ENCODE measurements at places on chromosomes 11 and 22. TPM values are rescaled to one million over a fixed set of nuclear protein-coding genes. Genes with fewer than 3 reads are reported as not detected.

- no peaks in the 10 kb centered on the region for H3K36me3 ChIP-seq
- no peak overlapping the region for H3K27ac ChIP-seq
- H3K4me1 ChIP-seq, result peaks cover 31% of the 10 kb centered on the region
- peak; percentile 10 for DNase-seq
These were observed 66.1 kb upstream of the ARHGAP20 start for GRCh38 chr11:110778343-110778742.

GRCh38 chr22:22474733-22475132 lies 33.8 kb downstream of the ZNF280B start:
- H3K4me1 ChIP-seq, result no peaks in the 10 kb centered on the region
- H3K27ac ChIP-seq, result no peak overlapping the region
- no peak for DNase-seq
- no peaks in the 10 kb centered on the region for H3K36me3 ChIP-seq

DNA sequence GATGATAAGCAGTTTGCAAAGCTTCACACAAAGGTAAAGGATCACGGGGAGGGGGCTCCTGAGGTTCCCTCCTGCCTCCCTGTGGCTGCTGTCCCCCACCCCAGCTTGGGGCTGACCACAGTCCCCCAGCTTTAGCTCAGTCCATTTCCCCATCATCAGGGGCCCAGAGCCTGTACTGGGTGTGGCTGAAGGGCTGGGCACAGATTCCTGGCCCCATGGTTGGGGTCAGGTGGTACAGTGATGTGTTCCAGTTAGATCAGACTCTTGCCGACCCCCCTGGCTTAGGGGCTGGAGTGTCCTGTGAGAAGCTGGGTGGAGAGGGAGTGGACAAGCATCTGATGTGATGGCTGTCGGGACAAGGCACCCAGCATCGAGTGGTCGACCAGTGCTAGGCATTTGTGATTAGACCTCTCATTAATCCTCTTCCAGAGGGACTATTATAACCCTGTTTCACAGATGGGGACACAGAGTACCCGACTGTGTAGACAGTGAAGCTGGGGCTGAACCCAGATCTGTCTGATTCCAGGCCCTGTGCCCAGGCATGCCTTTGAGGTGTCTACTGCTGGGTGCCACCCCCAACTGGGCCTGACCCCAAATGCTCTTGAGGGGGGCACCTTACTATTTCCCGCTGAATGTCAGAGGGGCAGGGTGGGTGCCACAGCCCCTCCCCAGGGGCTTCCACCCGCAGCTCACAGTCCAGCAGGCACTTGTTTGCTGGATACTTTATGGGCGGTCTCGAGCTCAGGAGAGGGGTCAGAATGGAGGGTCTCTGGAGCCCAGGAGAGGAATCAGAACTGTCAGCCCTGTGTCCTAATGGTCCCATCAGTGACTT lies 4.3 kb downstream of the SHANK3 start:
- no peak overlapping the region for H3K27ac ChIP-seq
- H3K27me3 ChIP-seq, result peaks cover 18% of the 10 kb centered on the region
- H3K4me1 ChIP-seq, result peaks cover 12% of the 10 kb centered on the region
- no peak overlapping the region for H3K4me3 ChIP-seq

GRCh38 chr22:27247701-27248434 lies 553.7 kb downstream of the MN1 start:
- no peaks in the 10 kb centered on the region for H3K27me3 ChIP-seq
- no peaks in the 10 kb centered on the region for H3K36me3 ChIP-seq
- no peak for DNase-seq
- peaks cover 13% of the 10 kb centered on the region for H3K4me1 ChIP-seq

DNA sequence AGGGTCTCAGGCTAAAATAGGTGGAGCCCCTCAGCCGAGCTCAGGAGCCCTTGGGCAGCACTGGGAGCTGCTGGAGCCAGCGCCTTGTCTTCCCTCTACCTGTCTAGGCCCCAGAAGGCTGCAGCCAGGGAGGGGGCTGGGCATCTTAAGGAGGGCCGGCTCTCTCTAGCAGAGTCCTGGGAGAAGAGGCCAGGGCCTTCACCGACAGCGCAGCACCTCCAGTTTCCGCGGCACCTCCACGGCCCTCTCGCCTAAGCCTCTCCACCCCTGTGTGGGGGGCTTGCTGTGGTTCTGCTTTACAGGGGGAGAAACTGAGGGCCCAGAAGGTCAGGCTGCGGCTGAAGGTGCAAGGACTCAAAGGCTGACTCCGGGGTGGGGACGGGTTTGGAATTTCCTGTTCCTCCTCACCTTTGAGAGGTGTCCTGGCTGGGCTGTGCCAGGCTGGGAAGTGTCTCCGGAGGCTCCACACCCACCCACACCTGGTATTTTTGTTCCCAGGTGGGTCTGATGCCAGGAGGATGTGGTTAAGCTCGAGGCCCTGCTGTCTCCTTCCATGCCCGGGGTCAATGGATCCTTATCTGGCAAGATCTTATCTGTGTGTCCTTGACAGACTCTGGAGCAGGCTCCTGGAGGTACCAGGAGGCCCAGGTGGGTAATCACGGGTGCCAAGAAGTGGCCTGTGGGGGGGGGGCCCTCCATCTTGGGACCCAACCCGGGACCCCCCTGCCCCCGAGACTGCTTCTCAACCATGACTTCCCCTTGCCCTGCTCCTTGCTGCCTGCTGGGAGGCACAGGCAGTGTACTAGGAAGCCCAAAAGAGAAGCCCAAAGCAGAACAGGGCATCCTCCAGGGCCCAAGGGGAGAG lies 95.3 kb upstream of the FGF3 start:
- H3K4me1 ChIP-seq, result no peaks in the 10 kb centered on the region
- H3K36me3 ChIP-seq, result no peaks in the 10 kb centered on the region
- DNase-seq, result no peak
- H3K27me3 ChIP-seq, result peaks cover 6% of the 10 kb centered on the region

GRCh38 chr11:113574171-113574570 lies 99.0 kb upstream of the DRD2 start:
- H3K36me3 ChIP-seq, result no peaks in the 10 kb centered on the region
- H3K4me1 ChIP-seq, result no peaks in the 10 kb centered on the region
- no peak for DNase-seq
- no peak overlapping the region for H3K4me3 ChIP-seq
- no peak overlapping the region for H3K27ac ChIP-seq

GRCh38 chr22:30829901-30830550 lies 135.4 kb downstream of the OSBP2 start:
- H3K27me3 ChIP-seq, result peaks cover 3% of the 10 kb centered on the region
- H3K4me3 ChIP-seq, result no peak overlapping the region
- no peaks in the 10 kb centered on the region for H3K4me1 ChIP-seq
- H3K36me3 ChIP-seq, result no peaks in the 10 kb centered on the region
- no peak overlapping the region for H3K27ac ChIP-seq
- DNase-seq, result no peak

The C11orf21 gene
- 135 TPM for polyA plus RNA-seq

DNA sequence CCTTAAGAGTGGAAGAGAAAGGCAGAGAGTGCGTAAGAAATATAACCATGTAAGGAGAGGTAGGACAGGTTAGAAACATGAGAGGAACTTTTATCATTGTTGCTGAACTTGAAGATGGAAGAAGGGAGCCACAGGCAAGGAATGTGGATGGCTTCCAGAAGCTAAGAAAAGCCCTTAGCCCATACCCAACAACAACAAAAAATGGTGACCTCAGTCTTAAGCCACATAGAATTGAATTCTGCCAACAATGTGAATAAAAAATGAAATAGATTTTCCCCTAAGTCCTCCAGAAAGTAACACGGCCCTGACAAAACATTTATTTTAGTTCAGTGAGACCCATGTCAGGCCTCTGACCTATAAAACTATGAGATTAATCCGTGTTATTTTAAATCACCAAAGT lies 767.3 kb downstream of the FAM181B start:
- no peak overlapping the region for H3K27ac ChIP-seq
- no peaks in the 10 kb centered on the region for H3K27me3 ChIP-seq
- H3K36me3 ChIP-seq, result no peaks in the 10 kb centered on the region
- H3K4me1 ChIP-seq, result no peaks in the 10 kb centered on the region

The CSF2RB gene
- polyA plus RNA-seq, result 111 TPM

DNA sequence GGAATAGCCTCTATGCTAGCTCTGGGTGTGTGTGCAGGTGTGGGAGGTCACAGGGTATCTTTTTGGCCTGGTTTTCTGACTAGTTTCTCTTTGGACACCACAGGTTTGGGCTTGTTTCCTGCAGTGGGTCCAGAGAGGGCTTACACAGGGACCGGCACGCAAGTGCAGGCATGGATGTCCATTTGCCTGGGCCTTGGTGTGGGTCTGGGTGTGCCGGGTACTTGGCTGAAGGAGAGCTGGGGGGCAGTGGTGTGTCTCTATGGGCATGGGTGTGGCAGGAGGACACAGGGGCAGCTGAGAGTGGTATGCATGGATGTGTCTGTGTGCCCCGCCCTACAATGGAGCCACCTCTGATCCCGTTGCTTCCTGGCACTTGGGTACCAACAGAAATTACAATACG lies 7.5 kb upstream of the KCNJ11 start:
- no peak overlapping the region for H3K27ac ChIP-seq
- no peak for DNase-seq
- no peaks in the 10 kb centered on the region for H3K36me3 ChIP-seq
- H3K4me1 ChIP-seq, result no peaks in the 10 kb centered on the region

The FAM181B gene
- polyA plus RNA-seq, result not detected

DNA sequence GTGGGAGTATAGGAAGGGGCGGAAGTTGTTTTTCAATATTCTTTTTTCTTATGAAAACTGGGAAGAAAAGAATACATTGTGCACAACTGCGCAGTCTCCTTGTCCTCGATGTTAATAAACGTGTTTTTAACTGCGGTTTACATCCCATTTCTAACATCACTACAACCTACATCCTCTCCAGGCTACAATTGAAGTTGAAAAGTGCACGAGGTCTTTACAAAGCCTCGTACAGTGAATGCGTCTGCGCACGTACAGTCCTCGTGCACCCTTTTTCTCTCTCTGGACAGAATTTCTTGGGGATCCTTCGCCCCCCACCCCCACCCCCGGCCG lies 102.4 kb downstream of the WT1 start:
- H3K4me1 ChIP-seq, result peaks cover 12% of the 10 kb centered on the region
- DNase-seq, result no peak
- no peaks in the 10 kb centered on the region for H3K36me3 ChIP-seq
- peaks cover 35% of the 10 kb centered on the region for H3K27me3 ChIP-seq

DNA sequence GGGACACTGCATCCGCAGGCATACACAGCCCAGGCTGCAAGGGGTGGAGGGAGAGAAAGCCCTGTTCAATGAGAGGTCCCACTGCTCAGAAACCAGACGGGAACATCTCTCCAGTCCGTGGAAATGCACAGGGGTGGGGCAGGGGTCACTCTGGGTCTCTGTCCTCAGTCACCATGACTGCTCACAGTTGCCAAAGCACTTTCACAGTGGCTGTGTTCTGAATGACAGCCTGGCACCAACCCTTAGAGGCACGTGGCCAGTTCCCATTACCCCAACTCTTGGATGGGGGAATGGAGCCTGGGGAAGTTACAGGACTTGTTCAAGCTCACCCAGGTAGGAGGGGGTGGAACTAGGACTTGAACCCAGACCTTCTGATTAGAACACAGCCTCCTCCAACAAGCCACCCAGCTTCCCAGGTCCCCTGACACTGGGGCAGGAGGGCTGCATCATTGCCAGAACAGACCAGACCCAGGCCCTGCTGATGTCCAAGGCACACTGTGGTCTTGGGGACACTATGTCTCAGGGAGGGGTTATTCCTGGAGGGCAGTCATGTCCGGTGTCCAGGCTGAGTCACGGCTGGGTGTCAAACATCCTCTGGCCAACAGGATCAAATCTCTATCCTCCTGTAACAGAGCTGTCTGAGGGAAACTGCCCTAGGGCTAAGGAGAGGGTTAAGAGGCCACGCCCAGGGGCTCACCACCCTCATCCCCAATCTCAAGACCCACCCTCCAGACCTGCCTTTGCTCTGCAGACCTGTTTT lies 8.2 kb downstream of the ZNF70 start:
- no peak for DNase-seq
- no peak overlapping the region for H3K27ac ChIP-seq
- H3K4me3 ChIP-seq, result no peak overlapping the region
- no peaks in the 10 kb centered on the region for H3K27me3 ChIP-seq
- peaks cover 22% of the 10 kb centered on the region for H3K36me3 ChIP-seq

DNA sequence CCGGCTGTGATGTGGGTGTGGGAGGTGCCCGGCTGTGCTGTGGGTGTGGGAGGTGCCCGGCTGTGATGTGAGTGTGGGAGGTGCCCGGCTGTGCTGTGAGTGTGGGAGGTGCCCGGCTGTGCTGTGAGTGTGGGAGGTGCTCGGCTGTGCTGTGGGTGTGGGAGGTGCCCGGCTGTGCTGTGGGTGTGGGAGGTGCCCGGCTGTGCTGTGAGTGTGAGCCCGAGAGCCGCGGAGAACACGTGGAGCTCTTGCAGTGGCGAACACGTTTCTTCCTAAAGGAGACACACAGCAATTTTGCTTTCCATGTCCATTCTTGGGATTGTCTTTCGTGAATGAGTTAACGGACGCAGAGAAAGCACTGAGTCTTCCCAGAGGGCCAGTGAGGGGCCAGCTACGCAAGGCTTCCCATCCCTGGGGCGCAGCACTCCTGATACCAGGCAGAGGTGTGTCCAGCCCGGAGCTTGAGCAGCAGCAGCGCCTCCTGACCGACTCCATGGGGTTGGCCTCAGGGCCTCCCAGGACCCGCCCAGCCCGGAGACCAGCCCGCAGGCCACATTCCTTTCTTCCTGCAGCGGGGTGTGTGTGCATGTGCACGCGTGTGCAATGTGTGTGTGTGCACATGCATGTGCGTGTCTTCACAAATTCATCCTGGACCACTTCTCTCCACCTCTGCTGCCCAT lies 245.0 kb upstream of the B3GAT1 start:
- no peak overlapping the region for H3K27ac ChIP-seq
- no peak overlapping the region for H3K4me3 ChIP-seq
- H3K4me1 ChIP-seq, result no peaks in the 10 kb centered on the region
- no peaks in the 10 kb centered on the region for H3K27me3 ChIP-seq
- DNase-seq, result no peak
- H3K36me3 ChIP-seq, result no peaks in the 10 kb centered on the region

GRCh38 chr11:126176853-126177470 lies 34.5 kb downstream of the RPUSD4 start:
- no peak for DNase-seq
- H3K4me3 ChIP-seq, result no peak overlapping the region
- peaks cover 7% of the 10 kb centered on the region for H3K4me1 ChIP-seq
- H3K27ac ChIP-seq, result no peak overlapping the region
- no peaks in the 10 kb centered on the region for H3K36me3 ChIP-seq

The C1QTNF5 gene
- polyA plus RNA-seq, result not detected

GRCh38 chr11:25838918-25839625 lies 492.9 kb upstream of the ANO3 start:
- no peaks in the 10 kb centered on the region for H3K36me3 ChIP-seq
- no peak for DNase-seq

- H3K27ac ChIP-seq, result no peak overlapping the region
- no peaks in the 10 kb centered on the region for H3K36me3 ChIP-seq
- H3K4me1 ChIP-seq, result no peaks in the 10 kb centered on the region
- no peak for DNase-seq
- H3K27me3 ChIP-seq, result peaks cover 2% of the 10 kb centered on the region
- no peak overlapping the region for H3K4me3 ChIP-seq
These were observed 23.9 kb upstream of the TSPAN18 start for GRCh38 chr11:44702889-44703288.

The CD3E gene
- polyA plus RNA-seq, result 1.5 TPM

GRCh38 chr11:118886681-118887111 lies 3.0 kb downstream of the CXCR5 start:
- no peaks in the 10 kb centered on the region for H3K36me3 ChIP-seq
- peak; percentile 83 for DNase-seq
- H3K27ac ChIP-seq, result no peak overlapping the region

- H3K4me1 ChIP-seq, result no peaks in the 10 kb centered on the region
- DNase-seq, result no peak
- H3K27ac ChIP-seq, result no peak overlapping the region
- no peaks in the 10 kb centered on the region for H3K36me3 ChIP-seq
- H3K27me3 ChIP-seq, result no peaks in the 10 kb centered on the region
These were observed 1317.2 kb downstream of the TBC1D22A start for GRCh38 chr22:48079505-48080290.

GRCh38 chr11:1150769-1151365 lies 6.9 kb upstream of the MUC5AC start:
- no peaks in the 10 kb centered on the region for H3K4me1 ChIP-seq
- H3K36me3 ChIP-seq, result no peaks in the 10 kb centered on the region
- no peak overlapping the region for H3K4me3 ChIP-seq
- H3K27ac ChIP-seq, result no peak overlapping the region
